ENCODE measurements at places on chromosomes 3 and 15. TPM values are rescaled to one million over a fixed set of nuclear protein-coding genes. Genes with fewer than 3 reads are reported as not detected.
A peak's percentile ranks its signal among the peaks of the same experiment; 100 is the strongest.

DNA sequence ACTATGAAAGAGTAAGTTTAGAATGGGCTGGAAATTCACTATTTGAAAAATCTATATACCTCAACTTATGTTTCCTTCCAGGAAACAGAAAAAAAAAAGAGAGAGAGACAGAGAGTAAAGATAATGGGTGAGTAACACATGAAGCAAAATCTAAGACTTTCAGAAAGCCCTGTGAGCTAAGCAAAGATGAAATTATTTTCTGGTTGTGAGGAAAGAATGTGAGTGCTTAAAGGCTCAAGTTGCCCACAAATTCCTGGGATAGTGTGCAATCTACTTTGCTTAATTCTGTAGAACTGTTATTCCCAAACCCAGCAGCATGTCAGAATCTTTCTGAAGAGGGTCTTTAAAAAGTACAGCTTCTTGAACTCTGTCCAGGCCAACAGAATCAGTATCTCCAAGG lies 337.7 kb upstream of the AGTR1 start:
- DNase-seq: no peak

- no peak for DNase-seq
These were observed 26.3 kb downstream of the SYNPR start for GRCh38 chr3:63304421-63304820.

Gene LIPC
- total RNA-seq: 0.30 TPM

DNA sequence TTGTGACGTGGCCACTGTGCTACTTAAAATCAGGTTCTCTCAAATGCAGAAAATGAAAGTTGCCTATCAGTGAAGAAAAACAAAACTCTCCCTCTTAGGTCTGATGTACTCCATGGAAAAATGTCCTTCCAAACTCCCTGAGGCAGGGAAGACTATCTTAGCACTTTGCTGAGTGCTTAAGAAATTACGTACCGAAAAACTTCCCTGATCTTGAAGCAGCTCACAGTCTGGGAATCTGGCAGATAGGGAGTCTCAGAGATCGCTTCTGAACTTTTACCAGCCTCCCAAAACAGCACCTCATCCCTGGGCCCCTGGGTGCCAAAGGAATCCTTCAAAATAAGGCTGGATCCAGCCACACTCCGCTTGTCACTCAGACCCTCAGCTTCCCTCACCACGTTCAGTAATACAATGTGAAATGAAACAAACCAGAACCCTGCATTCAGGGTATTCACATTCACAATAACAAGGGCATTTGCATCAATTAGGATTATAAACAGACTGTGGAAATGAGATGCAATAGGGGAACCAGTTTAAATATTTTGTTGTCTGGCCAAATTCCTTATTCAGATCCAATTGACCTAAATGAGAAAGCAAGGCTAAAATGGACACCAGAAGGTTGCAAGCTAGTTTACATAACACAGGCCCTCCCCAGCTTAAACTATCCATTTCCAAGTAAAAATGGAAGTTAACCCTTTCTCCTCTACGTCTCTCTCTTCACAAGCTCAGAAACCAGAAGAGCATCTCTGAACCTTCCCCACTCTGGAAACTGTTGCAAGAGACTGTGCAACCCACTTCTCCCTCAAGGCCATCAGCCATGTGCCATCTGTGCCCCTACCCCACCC lies 20.9 kb downstream of the OSBPL10 start:
- no peak for DNase-seq

DNA sequence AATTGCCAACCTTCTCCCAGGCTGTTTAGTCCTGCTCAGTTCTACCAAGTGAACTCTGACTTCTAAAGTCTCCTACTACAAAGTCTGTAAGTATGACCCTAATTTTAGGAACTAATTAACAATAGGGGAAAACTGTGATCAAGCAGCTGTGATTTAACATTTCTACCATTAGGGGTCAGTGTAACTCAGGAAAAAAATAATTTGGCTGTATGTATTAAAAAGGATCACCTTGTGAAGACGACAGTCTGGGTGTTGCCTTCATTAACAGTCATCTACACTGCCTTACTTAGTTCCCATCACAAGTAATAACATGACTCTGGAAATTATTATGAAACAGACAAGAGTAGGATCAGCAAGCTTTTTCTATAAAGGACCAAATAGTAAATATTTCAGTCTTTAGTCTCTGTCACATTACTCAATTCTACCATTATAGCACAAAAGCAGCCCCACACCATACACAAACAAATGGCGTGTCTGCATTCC lies 4.2 kb upstream of the NPHP3 start:
- DNase-seq: peak; percentile 41

- DNase-seq: no peak
These were observed 169.2 kb upstream of the SLC2A2 start for GRCh38 chr3:171195686-171196085.

Gene SLC30A4
- 7.3 TPM for total RNA-seq

All from skin of body (tissue), 3 donors.